ENCODE measurements at places on chromosomes 1 and 21.

DNA sequence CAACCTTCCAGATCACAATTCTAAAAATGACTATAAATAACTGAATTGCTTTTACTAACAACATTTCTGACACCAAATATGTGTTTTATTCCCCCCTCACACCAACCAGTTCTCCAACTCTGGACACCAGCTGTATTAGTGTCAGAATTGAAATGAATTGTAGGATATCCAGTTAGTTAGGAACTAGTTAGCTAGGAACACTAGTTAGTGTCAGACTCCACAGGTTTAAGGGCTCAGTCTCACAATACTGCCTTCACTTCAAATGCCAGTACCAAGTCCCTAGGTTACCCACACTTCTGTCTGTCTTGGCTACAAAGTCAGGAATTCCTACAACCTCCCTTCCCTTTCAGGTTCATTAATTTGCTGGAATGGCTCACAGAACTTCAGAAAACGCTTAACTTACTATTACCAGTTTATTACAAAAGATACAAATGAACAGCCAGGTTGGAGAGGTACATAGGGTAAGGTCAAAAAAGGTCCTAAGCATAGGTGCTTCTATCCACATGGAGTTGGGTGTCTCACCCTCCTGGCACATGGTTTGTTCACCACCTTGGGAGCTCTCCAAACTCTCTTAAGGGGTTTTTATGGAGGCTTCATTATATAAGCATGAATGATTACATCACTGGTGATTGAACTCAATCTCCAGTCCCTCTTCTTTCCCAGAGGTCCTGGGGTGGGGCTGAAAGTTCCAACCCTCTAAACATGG is 4.2 kb downstream of the STXBP3 start:
- DNase-seq = peak; percentile 1

DNA sequence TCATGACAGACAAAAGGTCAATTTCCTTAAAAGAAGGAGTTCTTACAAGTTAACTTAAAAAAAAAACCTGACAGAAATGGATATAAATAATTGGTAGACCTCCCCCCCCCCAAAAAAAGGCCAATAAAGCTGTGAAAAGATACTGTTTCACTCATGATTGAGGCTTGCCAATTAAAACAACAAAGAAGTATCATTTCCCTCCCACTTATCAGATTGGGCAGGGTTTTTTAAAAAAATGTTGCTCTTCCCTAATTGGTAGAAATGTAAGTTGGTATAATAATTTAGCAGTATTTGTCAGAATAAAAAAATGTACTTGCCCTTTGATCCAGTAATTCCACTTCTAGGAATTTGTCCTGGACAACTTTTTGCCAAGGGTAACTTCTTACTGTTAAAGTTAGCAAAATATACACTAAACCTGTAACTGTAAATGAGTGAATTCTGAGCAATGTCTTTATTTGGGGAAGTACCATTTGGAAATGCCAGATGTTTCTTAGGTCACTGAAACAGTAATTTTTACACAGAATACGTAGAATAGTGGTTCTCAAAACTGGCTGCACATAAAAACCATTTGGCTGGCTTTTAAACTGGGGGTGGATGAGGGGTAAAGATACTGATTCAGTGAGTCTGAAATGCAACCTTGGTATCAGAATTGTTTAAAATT is 17.5 kb downstream of the RNF2 start:
- DNase-seq = no peak

DNA sequence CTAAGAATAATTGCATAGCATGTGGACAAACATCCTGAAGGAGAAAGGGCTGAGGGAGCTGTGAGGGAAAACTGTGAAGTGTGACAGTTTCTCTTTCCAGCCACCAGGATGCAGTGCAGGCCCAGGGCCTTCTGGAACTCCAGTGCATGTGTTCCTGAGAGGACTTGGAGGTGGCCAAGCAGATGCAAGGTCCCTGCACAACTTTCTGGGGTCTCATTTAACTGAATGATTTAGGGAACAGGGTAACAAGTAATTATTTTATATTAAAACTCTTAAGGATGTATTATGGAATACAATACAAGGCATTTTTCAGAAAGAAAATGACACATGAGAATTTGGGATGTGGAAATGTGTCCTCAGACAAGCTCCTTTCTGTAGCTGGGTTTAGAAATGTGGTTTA is 61.2 kb upstream of the MCOLN3 start:
- peak; percentile 37 for DNase-seq

DNA sequence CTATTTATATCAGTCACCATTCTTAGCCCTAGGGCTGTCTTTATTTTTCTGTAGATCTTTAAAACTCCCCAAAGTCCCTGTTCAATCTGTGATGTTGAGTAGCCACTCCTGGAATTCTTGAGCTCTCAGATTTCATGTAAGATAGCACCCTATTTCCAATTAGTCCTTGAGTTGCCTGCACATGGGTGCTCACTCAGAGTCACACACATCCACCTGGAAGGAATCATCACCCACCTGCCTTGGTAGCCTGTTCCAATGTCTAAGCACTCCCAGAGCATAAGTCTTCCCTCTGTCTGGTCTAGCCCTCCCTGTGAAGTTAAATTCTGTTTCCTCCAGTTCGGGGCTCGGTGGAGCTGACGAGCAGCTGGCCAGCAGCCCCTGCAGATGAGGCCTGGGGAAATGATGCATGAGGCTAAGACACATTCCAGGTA is 14.7 kb upstream of the ATF3 start:
- no peak for DNase-seq

- DNase-seq = no peak
These were observed 8.6 kb downstream of the SLC30A7 start for GRCh38 chr1:100904528-100904927.

GRCh38 chr1:107549152-107549810 is 408.4 kb downstream of the NTNG1 start:
- DNase-seq = no peak

- peak; percentile 29 for DNase-seq
These were observed 93.9 kb upstream of the USP24 start for GRCh38 chr1:55309053-55309452.

DNA sequence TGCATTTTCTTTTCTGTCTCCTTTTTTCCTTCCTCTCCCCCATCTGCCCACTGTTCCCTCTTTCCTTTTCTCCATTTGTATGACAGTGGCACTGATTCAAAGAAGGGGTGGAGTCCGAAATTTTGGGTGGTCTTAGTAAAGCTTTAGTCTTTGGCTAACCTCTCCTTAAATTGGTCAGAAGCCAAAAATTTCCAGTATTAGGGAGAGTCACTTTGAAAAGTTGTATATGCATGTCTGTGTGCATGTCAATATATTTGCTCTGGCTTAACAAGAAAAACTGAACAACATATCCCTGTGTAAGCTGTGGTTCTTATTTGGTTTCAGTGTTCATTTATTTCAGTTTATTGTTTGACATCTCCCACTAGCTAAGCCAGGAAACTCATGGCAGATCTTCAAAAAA is 314.8 kb upstream of the CXADR start:
- no peak for DNase-seq

- DNase-seq = no peak
These were observed 186.1 kb upstream of the MAP1LC3C start for GRCh38 chr1:242184955-242185354.

- peak; percentile 65 for DNase-seq
These were observed 150.8 kb downstream of the MAST2 start for GRCh38 chr1:45953934-45954847.

DNA sequence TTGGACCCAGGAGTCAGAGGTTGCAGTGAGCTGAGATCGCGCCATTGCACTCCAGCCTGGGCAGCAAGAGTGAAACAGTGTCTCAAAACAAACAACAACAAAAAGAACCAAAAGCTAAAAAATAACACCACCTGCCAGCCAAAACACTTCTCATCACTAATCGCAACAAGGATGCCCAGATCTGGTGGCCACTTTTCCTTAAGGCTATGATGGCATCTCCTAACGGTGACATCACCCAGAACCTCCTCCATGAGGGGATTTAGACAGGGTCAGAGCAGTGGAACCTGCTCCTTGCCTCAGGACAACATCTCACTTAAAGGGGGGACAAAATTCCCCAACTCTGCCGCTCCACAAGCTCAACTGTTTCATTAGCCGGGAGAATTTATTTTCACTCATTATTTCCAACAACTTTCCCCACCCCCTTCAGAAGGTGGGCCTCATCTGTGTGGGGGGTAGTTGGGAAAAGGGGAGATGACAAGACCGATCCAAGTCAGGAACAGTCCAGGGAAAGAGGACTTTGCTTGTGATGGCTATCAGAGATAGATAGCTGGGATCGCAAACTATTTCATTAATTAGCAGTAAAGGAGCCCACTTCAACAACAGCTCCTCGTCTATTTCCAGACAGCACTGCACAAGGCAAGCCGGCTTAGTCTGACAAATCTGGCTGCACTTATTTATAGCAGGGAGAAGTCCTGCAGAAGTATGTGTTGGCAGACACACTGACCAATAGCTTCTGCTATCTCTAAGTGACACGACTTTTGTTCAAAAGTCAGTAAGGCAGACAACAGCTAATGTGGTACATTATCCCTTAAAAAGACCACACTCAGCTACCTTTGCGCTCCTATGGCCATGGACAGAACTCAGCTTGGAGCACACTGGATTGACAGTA is 2.6 kb downstream of the PABPC4 start:
- peak; percentile 27 for DNase-seq

DNA sequence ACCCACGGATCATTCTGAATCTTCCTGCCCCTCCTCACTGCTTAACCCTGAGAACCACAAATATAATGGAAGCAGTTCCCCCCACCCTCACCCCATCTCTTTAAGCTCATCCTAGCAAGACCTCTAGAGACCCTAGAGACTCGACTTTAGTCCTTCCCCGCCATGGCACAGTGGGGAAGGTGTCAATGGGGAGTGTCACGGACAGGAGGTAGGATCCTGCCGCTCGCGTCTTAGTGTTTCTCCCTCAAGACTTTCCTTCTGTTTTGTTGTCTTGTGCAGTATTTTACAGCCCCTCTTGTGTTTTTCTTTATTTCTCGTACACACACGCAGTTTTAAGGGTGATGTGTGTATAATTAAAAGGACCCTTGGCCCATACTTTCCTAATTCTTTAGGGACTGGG is 677 bp upstream of the PMF1 start:
- no peak for DNase-seq

GRCh38 chr1:92169214-92170005 is 48.3 kb upstream of the C1orf146 start:
- DNase-seq = no peak

GRCh38 chr1:41813226-41813625 is 105.5 kb downstream of the HIVEP3 start:
- DNase-seq = no peak

- no peak for DNase-seq
These were observed 61.1 kb downstream of the FYB2 start for GRCh38 chr1:56758135-56758534.

DNA sequence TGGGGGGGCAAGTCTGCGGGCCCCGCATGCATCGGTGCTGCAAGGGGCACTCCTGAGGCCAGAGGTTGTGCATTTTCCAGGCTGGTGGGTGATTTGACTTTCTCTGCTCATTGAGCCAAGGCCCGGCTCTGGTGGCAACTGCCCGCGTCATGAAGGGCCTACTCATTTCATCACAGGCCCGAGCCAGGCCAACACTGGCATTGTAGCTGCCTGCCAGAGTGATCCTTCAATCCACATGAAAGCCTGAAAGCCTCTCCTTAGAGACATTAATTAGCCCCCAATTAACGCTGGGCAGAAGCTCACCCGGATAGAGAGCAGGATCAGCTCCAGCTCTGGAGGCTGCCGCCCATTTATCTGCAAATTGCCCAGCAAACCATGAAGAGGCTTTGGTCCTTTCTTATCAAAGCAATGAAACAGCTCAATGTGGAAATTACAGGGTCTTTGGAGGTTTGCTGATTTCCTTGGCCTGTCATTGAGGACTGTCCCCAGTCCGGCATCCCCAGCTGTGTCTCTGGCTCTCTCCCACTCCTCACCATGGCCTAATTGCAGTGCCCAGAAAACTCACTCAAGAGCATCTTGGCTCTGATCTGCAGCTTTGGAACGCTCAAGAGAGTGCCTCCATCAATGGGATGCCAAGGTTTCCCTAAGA is 50.4 kb upstream of the STUM start:
- DNase-seq = no peak

DNA sequence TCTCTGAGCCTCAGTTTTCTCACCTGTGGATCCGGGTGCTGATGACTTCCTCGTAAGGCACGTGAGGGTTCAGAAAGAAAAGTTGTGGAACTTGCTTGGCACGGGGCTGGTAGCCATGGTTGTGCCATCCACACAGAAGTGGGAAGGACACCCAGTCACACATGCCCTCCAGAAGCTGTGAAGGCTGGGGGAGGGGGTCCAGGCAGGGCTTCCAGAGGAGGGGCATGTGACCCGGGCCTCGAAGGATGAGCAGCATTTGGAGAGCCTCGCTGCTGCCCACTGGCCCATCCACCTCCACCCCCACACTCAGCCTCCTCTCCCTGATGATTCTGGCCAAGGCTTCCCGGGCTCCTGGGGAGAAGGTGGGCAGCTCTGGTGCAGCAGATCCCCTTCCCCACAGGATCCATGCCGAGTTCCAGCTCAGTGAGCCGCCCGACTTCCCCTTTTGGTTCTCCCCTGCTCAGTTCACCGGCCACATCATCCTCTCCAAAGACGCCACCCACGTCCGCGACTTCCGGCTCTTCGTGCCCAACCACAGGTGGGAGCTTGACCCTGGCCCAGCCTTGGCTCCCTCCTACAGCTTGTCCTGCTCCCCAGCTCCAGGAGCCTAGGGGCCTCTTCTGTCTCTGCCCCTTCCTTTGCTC is 9.4 kb downstream of the SELENON start:
- DNase-seq = no peak

- no peak for DNase-seq
These were observed 25.7 kb downstream of the LY9 start for GRCh38 chr1:160821627-160822026.

DNA sequence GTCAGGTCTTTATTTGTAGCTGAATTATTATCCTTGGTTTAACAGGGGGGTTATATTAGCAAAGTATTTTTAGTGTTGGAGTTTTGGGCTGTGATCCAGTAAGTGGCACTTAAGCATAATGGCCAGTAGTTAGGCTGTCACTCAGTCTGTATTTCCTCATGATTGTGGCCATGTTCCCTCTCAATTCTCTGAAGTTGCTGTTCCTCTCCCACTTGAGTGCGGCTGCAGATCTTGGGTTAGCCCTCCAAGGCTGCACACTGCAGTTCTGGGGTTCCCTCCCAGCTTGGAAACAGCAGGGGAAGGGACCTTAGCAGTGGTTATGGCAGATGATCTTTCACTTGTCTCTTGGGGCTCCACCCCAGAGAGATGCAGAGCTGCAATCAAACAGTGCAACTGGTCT is 23.2 kb upstream of the DENND1B start:
- no peak for DNase-seq

DNA sequence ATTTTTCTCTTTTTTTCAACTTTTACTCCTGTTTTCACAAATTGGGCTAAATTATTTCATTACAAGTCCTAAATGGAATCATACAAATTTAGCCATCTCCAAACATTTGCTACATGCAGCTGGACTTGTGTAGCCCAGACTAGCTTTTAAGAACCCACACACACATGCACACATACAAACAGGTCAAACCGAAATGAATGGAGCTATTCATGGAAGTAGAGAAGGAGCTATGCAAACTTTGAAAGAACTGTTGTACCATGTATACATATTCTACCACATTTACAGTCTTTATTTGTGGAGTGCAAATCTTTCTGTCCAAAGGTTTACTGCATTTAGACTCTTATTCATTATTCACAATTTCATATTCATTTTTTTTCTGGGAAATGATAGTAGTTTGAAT is 189.1 kb upstream of the RNPC3 start:
- DNase-seq = no peak

- no peak for DNase-seq
These were observed 156.9 kb downstream of the DHRS3 start for GRCh38 chr1:12460911-12461621.
